ENCODE measurements at places on chromosomes 5 and 9.

DNA sequence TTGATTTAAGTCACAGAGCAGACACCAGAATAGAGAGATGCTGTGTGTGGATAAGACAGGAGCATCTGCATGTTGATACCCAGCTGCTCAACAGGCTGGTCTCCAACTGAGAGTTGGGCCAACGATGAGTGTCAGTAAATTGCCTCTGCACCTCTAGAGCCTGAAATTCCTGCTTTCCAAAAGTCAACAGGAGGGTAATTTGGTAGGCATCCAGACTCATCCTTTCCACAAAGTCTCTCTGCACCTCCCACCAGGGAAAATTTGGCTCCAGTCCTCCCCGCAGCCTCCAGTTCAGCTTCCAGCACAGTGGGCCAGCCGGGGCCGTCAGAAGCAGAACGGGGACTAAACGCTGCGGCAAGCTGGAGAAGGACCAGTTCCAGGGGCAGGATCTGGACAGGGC, 136.9 kb downstream of the RFK start:
- DNase-seq = no peak

DNA sequence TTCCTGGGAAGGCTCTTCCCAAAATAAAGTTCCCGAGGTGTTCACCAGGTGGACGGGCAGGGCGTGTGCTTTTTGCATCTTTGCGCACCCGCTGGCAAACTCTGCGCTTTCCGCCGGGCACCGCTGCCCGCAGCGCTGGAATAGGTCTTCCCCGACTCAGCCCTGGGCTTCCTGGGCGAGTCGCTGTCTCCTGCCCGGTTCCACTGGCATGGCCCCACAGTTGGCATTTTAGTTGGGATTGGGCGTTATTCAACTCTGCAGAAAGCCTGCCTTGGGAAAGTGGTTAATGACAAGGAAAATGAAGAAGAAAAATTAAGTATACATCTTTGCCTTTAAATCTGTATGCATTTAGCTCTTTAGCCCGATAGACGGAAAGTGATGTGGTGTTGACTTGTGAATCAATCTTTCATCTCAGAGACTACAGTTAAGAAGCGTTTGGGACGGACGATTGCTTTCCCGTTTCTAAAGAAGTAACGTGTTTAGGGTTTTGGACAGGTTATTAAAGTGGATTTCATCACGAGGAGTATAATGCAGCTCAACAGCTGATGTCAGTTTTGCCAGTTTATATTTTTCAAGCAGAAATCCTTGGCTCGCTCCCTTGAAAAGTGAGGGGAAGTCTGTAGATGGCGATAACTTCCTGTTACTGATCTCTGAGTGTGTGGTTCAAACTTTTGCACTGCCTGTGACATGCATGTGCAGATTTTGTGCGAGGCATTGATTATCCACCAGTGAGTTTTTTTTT, 946 bp downstream of the ADCY2 start:
- DNase-seq = no peak

GRCh38 chr5:96641368-96642280, 20.6 kb upstream of the CAST start:
- no peak for DNase-seq

DNA sequence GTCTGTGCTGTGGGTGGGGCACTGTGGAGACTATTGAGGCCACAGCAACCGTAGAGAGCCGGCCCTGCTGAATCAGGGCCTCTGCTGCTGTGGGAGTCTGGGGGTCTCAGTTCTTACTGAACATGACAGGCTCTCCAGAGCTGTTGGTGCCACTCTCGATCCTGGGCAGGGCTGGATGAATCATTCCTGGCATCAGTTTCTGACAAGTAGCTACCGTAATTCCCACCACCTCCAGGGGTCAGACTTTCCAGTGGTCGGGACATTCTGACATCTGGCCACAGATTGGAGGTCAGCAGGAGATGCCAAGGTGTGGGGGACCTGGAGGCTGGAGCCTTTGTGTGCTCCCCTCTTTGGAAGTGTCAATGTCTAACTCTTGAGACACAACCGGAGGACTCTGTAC, 188.4 kb downstream of the IRX2 start:
- no peak for DNase-seq

GRCh38 chr9:125815568-125815967, 68.4 kb downstream of the PBX3 start:
- DNase-seq = no peak

DNA sequence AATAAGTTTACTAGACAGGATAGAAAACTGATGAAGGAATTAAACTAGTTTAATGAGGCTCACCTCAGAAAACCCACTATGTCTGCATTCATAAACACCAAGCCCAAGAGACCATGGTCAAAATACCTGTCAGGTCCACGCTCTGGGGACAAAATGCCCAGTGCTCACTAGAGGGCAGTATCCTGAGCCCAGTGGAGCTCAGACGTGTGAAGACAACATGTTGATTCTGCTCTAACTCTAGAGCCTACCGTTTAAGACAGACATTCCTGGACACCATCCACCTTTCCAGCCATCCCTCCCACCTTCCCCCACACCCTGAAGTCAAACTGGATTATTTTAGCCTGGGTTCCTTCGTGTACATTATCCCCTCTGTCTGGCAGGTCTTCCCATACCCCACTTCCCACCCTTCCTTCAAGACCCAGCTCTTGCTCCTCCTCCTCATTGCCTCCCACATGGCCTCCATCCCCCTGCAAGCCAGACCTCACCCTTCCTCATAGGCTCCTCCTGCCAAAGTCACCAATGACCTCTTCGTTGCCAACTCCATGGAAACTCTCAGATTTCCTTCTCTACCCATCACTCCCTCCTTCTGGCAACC, 142.3 kb upstream of the FSTL4 start:
- DNase-seq = peak; percentile 17

GRCh38 chr9:28678097-28678496, 1104.8 kb upstream of the C9orf72 start:
- DNase-seq = no peak

- DNase-seq = no peak
Observed at GRCh38 chr5:168557389-168557788, 21.8 kb downstream of the PANK3 start.

DNA sequence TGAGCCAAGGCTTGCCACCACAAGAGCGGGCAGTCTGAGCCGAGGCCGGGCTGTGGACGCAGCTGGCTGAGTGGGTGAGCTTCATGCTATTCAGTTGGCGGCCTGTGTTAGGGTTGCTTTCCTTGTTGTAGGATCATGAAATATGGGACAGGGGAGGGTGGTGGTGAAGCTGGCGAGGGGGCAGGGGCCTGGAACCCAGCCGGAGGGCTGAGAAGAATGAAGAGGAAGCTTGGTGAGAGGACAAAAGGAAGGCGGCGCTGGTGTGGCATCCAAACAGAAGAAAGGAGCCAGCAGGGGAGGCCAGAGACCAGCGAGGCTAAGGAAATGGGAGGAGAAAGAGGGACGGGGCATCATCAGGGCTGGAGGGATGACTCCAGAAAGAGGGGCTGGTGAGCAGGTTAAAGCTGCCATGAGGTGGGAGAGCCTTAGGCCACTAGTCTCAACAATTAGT, 18.3 kb downstream of the RALGPS1 start:
- DNase-seq = no peak

- no peak for DNase-seq
Observed at GRCh38 chr9:115004545-115004944, 74.2 kb upstream of the TNFSF8 start.

DNA sequence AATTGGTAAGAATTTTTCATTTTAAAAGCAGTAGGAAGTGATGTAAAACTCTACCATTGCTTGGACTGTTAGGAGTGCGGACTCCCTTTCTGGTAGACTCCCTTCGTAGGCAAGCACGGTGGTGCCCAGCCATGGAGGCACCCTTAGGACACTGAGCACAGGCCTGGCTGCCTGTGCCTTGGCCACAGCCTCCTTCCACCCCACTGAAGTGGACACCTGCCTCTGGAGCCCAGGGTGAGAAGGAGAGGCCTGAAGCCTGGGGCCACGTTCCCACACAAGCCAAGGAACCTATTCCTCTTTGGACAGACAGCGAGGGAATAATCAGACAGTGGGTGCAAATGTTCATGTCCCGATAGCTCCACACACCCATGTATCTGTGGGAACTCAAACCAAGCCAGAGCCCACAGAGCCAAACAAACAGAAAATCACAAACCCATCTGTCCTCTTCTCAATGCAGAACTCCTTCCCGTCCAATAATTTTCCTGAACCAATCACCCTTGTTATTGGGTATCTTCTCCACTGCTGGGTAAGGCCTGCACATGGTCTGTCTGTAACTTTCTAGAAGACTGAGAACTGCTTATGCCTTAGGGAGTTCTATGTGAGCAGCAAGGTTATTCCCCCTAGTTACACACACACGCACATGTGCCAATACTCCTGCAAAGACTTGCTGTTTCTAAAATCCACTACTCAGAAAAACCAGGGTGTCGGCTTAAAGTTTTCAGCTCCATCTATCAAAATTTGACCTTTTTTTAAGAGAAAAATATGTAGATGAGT, 45.2 kb downstream of the UBE2QL1 start:
- no peak for DNase-seq

DNA sequence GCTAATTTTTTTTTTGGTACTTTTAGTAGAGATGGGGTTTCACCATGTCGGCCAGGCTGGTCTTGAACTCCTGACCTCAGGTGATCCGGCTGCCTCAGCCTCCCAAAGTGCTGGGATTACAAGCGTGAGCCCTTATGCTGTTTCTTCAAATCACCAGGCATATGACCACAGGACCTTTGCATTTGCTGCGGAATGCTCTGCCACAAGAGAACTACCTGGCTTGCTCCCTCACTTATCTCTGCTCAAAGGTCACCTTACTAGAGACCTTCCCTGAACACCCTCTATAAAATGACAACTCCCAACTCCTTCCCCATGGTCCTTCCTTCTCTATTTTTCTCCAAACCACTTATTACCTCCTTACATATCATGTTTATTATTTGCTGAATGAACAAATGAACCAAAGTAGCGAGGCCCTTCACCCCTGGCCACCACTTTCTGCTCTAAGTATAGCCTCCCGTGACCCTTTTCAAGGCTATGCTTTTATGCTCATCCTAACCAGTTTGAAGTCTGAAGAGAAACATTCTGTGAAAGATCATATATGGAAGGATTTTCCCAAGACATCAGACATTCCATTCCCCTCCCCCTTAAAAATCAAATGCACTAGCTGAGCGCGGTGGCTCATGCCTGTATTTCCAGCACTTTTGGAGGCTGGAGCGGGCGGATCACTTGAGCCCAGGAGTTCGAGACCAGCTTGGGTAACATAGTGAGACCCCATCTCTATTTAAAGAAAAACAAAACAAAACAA, 1.3 kb downstream of the ZER1 start:
- DNase-seq = no peak

DNA sequence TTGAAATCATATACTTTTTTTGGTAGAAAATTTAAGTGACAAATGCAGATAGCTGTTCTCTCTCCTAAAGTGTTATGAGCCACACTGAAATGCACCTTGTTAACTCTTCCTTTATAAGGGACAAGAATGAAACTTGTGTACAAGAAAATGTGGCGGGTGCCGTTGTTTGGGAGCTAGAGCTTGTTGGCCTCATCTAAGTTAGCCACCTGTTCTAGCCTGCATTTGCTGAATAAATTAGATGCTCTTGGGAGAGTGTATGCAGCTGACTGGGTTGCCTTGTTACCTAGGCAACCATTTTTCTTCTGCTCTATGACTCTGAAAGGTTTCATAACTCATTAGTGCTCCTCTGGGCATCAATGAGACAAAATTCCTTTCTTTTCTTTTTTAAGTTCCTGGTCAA, 174.3 kb downstream of the TAF11L14 start:
- no peak for DNase-seq

- peak; percentile 72 for DNase-seq
Observed at GRCh38 chr9:16794871-16795639, 75.4 kb downstream of the BNC2 start.

- no peak for DNase-seq
Observed at GRCh38 chr5:14850419-14851049, 21.0 kb downstream of the ANKH start.

GRCh38 chr5:66869347-66869746, 273.2 kb downstream of the MAST4 start:
- DNase-seq = no peak

DNA sequence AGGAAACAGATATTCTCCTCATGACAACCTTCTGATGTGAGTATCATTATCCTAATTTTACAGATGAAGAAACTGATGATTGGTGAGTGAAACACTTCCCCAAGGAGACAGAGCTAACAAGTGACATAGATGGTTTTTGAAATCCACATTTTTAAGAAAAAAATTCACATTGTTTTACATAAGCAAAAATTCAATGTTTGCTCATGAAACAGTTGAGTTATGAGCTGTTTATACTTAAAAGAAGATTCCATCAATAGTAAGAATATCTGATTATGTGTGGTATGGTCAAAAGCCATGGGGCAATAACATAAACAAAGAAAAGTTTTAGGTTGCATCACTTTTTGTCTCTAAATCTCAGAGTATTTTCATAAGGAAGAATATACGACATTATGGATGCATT, 167.9 kb upstream of the PAPPA start:
- no peak for DNase-seq

DNA sequence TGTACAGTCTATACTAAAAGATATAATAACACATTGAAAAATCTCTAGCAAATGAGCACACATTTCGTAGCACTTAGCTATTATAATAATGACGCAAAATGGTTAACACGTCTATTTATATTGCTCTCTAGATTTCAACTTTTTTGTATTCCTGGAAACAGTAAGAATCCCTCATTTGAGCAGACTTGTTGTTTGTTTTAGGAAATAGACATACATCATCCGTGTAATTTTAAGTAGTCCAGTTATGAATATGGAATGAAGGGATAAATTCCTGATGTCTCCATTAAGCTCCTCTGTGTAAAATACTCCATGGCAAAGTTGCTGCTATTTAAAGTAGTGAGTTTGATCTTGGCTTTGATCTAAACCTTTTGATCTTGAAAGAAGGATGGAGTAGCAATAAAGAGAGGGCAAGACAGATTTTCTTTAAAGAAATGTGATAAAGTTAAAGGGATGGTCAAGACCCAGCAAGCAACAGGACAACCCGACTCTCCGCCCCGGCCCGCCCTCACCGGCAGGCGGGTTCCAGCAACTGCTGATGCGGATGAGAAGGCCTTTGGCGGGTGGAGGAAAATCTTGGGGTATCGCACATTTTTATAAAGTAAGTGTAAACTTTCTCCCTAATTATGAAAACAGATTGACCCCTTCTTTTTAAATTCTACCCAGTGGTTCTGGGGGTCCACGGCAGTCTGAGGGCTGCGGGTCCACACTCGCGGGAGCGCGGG, 277.4 kb downstream of the AOPEP start:
- peak; percentile 70 for DNase-seq

- no peak for DNase-seq
Observed at GRCh38 chr5:82160948-82161347, 117.2 kb downstream of the RPS23 start.

All from AG08396 (cell line).